Gastroesophageal sphincter (tissue), 4 donors: ENCODE measurements at places on chromosomes 1 and 21.

DNA sequence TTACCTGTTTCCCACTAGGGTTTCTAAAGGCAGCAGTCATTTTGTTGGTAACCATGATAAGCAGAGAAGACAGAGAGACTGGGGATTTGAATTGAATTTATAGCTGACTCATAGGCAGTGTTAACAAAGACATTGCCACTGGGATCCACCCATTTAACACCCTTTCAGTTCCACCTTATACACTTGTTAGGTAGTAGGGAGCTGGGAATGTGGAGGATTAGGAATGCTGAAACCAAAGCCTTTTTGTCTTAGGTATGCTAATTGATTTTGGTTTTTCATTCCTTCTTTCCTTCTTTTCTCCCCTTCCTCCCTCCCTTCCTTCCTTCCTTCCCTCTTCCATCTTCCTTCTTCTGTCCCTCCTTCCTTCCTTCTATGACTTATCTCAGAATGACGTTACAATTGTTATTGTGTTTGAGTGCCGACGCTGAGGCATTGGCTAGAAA is 7.5 kb upstream of the EVI5 start:
- H3K4me1 ChIP-seq, result no peaks in the 10 kb centered on the region
- no peak overlapping the region for H3K27ac ChIP-seq
- no peak overlapping the region for H3K4me3 ChIP-seq
- no peaks in the 10 kb centered on the region for H3K36me3 ChIP-seq
- no peak for ATAC-seq

DNA sequence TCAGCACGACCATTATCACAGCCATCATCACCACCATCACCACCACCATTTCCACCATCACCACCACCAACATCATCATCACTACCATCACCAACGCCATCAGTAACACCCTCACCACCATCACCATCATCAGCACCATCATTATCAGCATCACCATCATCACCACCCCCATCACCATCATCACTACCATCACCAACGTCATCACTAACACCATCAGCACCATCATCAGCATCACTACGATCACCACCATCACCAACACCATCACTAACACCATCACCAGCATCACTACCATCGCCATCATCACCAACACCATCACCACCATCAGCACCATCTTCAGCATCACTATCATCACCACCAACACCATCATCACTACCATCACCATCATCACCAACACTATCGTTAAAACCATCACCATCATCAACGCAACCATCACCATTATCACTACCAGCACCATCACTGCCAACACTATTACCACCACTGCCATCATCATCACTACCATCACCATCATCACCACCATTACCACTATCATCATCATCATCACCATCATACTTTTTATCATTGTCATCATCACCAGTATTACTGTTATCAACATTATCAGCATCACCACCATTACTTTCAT is 1.3 kb downstream of the TAS1R2 start:
- H3K4me3 ChIP-seq, result no peak overlapping the region
- peaks cover 20% of the 10 kb centered on the region for H3K27me3 ChIP-seq
- no peak overlapping the region for H3K27ac ChIP-seq
- ATAC-seq, result no peak
- H3K36me3 ChIP-seq, result no peaks in the 10 kb centered on the region
- H3K4me1 ChIP-seq, result no peaks in the 10 kb centered on the region

DNA sequence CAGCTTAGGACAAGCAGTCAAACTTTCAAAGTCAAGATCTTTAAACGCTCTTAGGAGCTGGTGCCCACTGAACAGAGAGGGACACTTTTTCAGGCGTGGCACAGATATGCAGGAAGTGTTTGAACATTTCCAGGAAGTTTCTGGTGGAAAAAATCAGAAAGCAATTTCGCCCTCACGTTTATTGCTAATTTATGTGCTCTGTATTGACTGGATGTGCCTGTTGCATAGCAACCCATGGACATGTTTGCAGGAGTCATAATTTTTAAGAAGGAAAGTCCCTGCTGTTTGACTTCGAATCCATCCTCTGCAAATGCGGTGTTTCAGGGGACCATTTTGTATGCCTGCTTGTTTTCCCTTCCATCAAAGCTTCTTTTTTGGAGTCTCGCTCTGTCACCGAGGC is 239.9 kb upstream of the IRF2BP2 start:
- no peak for ATAC-seq
- peaks cover 12% of the 10 kb centered on the region for H3K4me1 ChIP-seq
- no peaks in the 10 kb centered on the region for H3K36me3 ChIP-seq
- no peak overlapping the region for H3K4me3 ChIP-seq
- no peaks in the 10 kb centered on the region for H3K27me3 ChIP-seq

- no peak for ATAC-seq
- no peaks in the 10 kb centered on the region for H3K27me3 ChIP-seq
- no peak overlapping the region for H3K27ac ChIP-seq
- no peaks in the 10 kb centered on the region for H3K36me3 ChIP-seq
These were observed 17.3 kb upstream of the ACADM start for GRCh38 chr1:75707191-75707590.

- no peak overlapping the region for H3K27ac ChIP-seq
- H3K4me3 ChIP-seq, result no peak overlapping the region
- no peak for ATAC-seq
These were observed 58.9 kb downstream of the RHOU start for GRCh38 chr1:228794173-228794572.

GRCh38 chr1:4778056-4778455 is 123.6 kb downstream of the AJAP1 start:
- no peaks in the 10 kb centered on the region for H3K36me3 ChIP-seq
- H3K4me3 ChIP-seq, result no peak overlapping the region
- H3K27me3 ChIP-seq, result peaks cover 56% of the 10 kb centered on the region
- H3K27ac ChIP-seq, result no peak overlapping the region
- H3K4me1 ChIP-seq, result peaks cover 4% of the 10 kb centered on the region
- no peak for ATAC-seq

- H3K4me3 ChIP-seq, result no peak overlapping the region
- H3K4me1 ChIP-seq, result peaks cover 9% of the 10 kb centered on the region
- ATAC-seq, result no peak
- no peak overlapping the region for H3K27ac ChIP-seq
- H3K27me3 ChIP-seq, result no peaks in the 10 kb centered on the region
- peaks cover 77% of the 10 kb centered on the region for H3K36me3 ChIP-seq
These were observed 13.7 kb downstream of the MTARC2 start for GRCh38 chr1:220761688-220762427.

GRCh38 chr1:207822602-207823451 is 71.0 kb downstream of the CD46 start:
- H3K27me3 ChIP-seq, result no peaks in the 10 kb centered on the region
- peak overlapping the region; percentile 99 for H3K27ac ChIP-seq
- peaks cover 40% of the 10 kb centered on the region for H3K36me3 ChIP-seq
- H3K4me3 ChIP-seq, result peak overlapping the region; percentile 92
- peak; percentile 83 for ATAC-seq

DNA sequence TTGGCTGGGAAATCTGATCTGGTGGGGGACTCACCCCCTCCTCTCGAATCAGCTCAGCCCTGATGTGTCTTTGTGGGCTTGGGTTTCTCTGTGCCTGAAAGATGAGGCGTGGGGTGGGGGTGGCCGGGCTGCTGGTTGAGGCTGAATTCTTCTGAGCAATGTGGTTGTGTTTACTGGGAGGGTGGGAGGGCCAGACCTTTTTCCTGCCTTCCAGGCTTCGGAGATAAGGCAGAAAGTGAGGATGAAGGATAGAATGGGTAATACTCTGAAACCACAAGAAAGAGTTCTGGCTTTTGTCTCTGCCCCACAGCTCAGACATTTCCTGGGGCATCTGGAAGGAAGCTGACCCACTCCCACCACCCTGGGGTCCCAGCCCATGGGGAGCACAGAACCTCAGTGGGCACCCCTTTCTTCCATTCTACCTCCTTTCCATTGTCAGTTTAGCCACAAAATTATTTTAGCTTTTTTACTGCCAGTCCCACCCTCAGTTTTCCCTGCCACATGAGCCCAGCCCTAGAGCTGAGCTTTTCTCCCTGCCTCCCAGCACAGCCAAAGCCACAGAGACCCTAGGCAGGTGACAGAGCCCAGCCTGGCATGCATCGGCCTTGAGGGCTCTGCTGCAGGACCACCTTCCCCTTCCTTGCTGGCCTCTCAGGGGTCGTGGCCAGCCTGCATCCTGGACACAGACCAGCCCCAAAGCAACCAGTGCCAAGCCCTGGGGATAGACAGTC is 11.2 kb downstream of the ALX3 start:
- H3K4me1 ChIP-seq, result peaks cover 27% of the 10 kb centered on the region

DNA sequence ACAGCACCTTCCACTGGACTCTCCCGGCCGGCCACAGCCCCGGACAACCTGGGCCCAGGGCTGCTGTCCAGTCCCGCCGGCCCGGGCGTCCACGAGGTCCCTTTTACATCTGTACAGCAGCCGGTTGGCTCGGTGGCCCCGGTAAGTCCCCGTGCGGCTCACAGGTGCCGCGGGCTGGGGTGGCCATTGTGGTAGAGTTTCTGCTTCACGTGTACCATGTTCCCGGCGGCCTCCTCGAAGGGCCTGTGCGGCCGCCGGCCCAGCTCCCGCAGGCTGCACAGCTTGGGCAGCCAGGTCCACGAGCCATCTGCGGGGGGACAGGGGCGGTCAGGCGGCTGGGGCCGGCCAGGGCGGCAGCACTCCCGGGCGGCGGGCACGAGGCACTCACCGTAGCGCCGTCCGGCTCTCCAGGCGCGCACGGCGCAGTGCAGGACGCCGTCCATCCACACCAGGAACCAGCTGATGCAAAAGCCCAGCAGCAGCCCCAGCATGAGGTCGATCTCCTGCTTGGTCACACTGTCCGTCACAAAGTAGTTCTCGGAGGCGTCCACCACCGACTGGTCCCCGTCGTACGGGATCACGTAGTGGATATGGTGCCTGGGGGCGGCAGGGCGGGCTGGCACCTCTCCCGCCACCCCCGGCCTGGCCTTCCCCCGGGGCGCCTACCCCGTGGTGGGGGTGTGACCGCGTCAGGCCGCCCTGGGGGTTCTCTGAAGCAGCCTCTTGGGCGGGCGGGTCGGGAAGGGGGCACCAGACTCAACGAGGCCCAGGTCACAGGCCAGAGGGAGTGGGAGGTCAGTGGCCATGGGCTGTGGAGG is 5.0 kb downstream of the TMEM240 start:
- H3K27me3 ChIP-seq, result no peaks in the 10 kb centered on the region
- peaks cover 8% of the 10 kb centered on the region for H3K4me1 ChIP-seq
- no peak for ATAC-seq
- H3K4me3 ChIP-seq, result no peak overlapping the region
- peak overlapping the region; percentile 53 for H3K27ac ChIP-seq
- H3K36me3 ChIP-seq, result no peaks in the 10 kb centered on the region

- no peak overlapping the region for H3K27ac ChIP-seq
- H3K4me3 ChIP-seq, result no peak overlapping the region
- no peaks in the 10 kb centered on the region for H3K27me3 ChIP-seq
These were observed 4.7 kb downstream of the UROD start for GRCh38 chr1:45016767-45017166.

GRCh38 chr1:164154622-164155021 is 404.4 kb upstream of the PBX1 start:
- no peak overlapping the region for H3K27ac ChIP-seq
- no peaks in the 10 kb centered on the region for H3K36me3 ChIP-seq

GRCh38 chr1:229280037-229280828 is 9.3 kb downstream of the RAB4A start:
- H3K4me1 ChIP-seq, result peaks cover 88% of the 10 kb centered on the region
- H3K36me3 ChIP-seq, result no peaks in the 10 kb centered on the region
- no peak for ATAC-seq
- no peak overlapping the region for H3K27ac ChIP-seq

- H3K4me1 ChIP-seq, result no peaks in the 10 kb centered on the region
- H3K4me3 ChIP-seq, result peak overlapping the region; percentile 96
- no peaks in the 10 kb centered on the region for H3K27me3 ChIP-seq
- H3K27ac ChIP-seq, result peak overlapping the region; percentile 96
These were observed 923 bp upstream of the IFNGR2 start for GRCh38 chr21:33402001-33402979.

DNA sequence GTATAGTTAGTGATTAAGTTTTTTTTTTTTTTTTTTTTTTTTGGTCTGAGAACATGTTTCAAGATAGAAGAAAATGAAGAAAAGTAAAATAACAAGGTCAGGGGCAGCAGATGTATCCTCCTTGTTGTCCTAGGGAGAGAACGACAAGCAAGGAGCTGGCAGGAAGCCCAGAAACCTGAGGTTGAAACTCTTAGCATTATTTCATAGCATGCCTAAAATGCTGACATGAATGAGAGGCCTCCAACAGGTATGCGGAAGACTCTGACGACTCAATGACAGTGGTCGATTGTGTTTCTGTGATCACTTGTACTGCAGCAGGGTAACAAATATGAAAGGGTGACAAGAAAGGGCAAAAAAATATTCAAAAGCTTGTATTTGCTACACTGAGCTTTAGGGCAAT is 415.9 kb downstream of the PLA2G4A start:
- no peaks in the 10 kb centered on the region for H3K36me3 ChIP-seq
- H3K4me3 ChIP-seq, result no peak overlapping the region
- ATAC-seq, result no peak
